Osteocyte (in vitro differentiated cells): ENCODE measurements at places on chromosomes 4 and X. TPM values are rescaled to one million over a fixed set of nuclear protein-coding genes. Genes with fewer than 3 reads are reported as not detected.

OPHN1 gene
- 10.4 and 10.9 TPM in 2 replicates for total RNA-seq

GRCh38 chr4:80072228-80072743 lies 743 bp downstream of the ANTXR2 start:
- DNase-seq = no peak

GRCh38 chrX:141185366-141185765 lies 8.4 kb upstream of the LDOC1 start:
- DNase-seq = no peak

GUCY2F gene
- total RNA-seq = not detected in 2 replicates

DUSP21 gene
- not detected in 2 replicates for total RNA-seq

DNA sequence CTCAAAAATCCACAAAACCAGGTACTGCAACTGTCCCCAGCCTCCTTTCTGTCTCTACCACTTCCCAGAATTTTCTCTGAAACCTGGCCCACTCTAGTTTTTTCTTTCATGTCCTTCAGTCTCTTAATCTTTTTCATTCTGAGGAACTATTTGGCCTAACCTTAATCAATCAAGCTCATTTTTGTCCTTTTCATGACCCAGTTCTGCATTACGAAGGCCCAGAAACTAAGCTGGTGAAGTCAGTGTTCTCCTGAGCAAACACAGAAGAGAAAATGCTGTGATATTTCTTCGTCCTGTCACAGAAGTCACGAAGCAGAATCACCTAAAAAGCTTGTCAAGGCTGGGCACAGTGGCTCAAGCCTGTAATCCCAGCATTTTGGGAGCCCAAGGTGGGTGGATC lies 131.7 kb upstream of the EDNRA start:
- no peak for DNase-seq
